Coronary artery (tissue), 2 donors: ENCODE measurements at places on chromosomes 11 and 22.

DNA sequence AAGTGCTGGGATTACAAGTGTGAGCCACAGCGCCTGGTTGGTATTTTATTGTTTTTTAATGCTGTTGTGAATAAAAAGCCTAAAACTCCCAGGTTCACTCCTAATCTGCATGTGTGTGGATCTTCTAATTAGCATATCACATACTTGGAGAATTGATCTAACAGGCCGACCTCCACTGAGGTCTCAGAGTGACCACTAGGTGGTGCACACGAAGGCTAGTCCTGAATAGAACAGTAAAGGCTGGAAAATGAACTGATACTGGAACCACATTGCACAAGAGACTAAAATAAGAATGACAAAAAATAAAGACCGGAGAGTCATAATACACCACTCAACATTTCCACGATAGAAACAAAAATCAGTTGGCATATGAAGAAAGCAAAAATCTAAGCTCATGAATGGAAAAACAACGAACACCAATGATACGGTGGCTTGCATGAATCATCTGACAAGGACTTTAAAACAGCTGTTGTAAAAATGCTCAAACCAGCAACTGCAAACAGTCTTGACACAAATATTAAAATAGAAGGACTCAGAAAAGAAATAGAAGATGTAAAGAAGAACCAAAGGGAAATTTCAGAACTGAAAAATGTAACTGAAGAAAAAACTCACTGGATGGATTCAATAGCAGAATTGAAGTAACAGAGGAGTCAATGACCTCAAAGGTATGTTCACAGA is 19.2 kb downstream of the PIM3 start:
- DNase-seq, result no peak

DNA sequence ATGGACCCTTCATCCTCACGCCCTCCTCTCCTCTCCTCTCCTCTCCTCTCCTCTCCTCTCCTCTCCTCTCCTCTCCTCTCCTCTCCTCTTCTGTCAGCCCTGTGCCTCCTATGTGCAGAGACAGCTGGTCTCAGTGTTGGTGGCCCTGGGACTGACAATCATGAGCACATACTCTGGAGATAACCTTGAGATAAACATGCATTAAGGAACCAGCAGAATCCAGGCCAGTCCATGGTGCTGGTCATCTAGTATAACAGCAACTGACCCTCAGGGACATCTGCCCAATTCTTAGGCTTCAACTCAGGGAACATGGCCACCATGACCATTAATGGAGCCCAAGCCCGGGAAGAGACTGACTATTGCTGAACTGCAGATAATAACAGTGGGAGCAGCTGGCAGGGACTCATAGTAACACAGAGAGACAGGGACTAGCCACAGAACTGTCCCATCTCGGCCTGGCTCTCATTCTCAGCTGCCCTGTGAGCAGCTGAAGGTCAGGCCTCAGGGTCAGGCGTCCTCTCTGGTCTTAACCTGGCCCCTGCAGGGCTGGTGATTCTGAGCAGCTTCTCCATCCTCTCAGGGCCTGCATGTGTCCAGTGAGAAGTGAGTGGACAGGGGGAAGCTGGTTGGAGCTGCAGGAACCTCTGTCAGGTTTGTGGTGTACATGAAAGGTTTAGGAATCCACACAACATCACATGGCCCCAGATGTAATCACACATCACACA is 45.4 kb downstream of the GGTLC2 start:
- no peak for DNase-seq

GRCh38 chr11:33531743-33532181 is 168.9 kb downstream of the C11orf91 start:
- no peak for DNase-seq

- no peak for DNase-seq
These were observed 27.8 kb downstream of the P4HA3 start for GRCh38 chr11:74283580-74284180.

- DNase-seq, result no peak
These were observed 357.9 kb downstream of the TENM4 start for GRCh38 chr11:79082907-79083306.

- no peak for DNase-seq
These were observed 113.8 kb downstream of the ST3GAL4 start for GRCh38 chr11:126469311-126469710.

- no peak for DNase-seq
These were observed 1.1 kb downstream of the ZBTB44 start for GRCh38 chr11:130313383-130314183.

DNA sequence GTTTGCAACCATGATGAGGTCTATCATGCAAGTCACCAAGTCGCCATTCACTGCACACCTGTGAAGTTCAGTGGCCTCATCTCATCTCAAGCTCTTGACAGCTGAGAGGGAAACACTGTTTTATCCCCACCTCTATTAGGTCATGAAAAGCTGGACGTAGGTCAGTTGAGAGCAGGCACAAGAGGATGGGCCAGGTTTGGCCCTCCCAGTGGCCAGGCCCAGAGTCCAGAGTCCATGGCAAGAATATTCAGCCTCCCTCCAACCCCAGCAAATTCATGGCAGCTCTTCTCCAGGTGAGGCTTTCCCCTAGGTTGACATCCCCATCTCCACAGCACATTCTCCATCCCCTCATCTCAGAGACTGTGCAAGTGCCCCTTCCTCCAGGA is 22.0 kb upstream of the ISX start:
- DNase-seq, result no peak
